ENCODE measurements at places on chromosomes 2 and 18.

GRCh38 chr2:22957446-22957845 lies 427.5 kb upstream of the KLHL29 start:
- no peak for DNase-seq

GRCh38 chr2:182078988-182079602 lies 93.4 kb downstream of the PPP1R1C start:
- no peak for DNase-seq

DNA sequence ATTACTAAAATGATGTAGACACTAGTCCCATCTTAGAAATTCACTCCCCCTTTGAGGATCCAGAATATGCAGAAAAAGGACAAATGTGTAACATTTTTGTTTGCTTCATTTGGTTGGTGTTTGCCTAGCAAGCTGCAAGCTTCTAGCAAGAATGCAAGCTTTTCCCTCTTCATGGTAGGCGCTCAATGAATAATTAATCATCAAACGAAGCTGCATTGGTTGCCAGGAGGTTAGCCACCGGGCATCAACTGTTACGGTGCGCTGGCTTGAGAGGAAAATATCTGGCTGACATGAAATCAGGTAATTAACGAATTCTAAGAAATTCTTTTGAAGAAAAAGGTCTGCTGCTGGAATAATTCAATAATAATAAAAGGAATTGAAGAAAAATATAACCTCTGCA lies 341.0 kb upstream of the KYNU start:
- no peak for DNase-seq

- DNase-seq: no peak
Measured at GRCh38 chr2:44453259-44453658, 91.5 kb downstream of the CAMKMT start.

DNA sequence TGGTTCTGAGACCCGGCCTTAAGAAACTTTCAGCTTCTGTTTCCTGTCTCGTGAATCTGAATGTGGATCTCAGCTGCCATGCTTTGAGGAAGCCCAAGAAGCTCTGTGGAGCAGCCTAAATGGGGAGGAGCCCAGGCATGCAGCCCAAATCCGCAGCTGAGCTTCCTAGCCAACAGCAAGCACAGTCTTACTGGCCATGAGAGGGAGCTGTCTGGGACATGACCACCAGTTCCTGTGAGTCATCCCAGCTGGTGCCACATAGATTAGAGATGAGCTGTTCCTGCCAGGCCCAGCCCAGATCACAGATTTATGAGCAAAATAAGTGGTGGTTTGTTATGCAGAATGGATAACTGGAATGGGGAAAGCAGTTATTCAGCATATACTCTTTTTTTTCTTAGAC lies 224.4 kb upstream of the APCDD1 start:
- no peak for DNase-seq
